ENCODE measurements at places on chromosomes 3 and 15.

DNA sequence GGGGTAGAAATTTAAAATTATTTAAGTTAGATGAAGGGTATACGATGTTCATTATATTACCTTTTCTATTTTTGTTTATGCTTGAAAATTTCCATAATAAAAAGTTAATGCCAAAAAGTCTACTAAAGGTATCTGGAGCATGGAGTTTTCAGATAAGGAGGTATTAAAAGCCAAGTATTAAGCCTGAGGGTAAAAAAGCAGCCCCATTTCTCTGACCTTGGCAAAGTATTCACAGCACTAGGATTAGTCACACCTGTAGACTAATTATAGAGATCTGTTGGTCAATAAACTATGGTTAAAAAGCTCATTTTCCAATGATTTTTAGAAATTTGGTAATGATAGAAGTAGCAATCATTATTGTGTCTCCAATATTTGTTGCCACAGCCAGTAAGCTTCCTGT, 23.1 kb downstream of the XRN1 start:
- no peak for DNase-seq

- DNase-seq = no peak
These were observed 53.4 kb downstream of the SIDT1 start for GRCh38 chr3:113585720-113586119.

- peak; percentile 17 for DNase-seq
These were observed at the start of gene SLCO3A1 for GRCh38 chr15:91853511-91853947. SLCO3A1 (plus strand) TSS chr15:91853708.

DNA sequence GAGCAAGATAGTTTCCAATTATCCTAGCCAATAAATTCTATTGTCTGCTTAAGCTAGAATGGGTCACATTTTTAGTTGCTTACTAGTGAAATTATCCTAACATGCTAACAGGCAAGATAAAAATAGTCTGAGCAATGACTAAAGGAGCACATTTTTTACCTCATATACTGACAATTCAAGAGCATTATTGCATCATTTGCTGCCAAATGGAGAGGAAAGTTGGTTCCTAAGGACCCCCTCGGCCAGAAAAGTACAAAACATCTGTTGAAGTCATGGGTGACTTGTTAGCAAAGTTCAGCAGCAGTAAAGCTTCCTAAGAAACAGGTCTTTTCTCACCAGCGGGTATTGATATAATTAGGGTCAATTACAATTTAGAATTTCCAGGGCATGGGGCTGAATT, 1001.0 kb downstream of the FHIT start:
- no peak for DNase-seq

DNA sequence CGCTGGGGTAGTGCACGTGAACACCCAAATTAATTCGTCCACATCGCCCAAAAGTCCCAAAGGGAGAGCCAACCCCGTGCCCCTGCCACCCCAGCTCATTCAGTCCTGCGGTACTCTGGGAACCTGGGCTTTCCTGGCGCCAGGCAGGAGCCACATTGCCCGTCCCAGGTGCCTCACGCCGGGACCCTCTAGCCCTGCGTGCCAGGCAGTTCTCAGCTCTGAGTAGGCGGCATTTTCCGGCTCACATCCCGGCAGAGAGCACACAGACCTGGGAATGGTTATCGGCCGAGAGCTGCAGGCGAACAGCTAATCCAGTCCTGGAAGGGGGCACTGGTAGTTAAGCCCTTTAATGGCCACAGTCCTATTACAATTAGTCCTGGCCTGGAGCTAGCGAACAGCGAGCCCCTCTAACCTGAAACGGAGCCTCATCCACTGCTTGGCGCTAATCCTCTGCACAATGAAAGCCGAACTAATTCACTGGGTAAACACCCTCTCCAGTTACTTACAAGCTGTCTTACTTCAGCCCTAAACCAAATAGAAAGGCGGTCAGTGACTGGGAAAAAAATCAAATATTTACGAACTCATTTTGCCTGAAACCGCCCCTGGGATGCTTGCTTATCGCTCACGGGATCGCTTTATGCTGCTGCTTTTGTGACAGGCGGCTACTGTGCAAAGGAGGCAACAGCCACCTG, 254.6 kb upstream of the SOX14 start:
- no peak for DNase-seq

DNA sequence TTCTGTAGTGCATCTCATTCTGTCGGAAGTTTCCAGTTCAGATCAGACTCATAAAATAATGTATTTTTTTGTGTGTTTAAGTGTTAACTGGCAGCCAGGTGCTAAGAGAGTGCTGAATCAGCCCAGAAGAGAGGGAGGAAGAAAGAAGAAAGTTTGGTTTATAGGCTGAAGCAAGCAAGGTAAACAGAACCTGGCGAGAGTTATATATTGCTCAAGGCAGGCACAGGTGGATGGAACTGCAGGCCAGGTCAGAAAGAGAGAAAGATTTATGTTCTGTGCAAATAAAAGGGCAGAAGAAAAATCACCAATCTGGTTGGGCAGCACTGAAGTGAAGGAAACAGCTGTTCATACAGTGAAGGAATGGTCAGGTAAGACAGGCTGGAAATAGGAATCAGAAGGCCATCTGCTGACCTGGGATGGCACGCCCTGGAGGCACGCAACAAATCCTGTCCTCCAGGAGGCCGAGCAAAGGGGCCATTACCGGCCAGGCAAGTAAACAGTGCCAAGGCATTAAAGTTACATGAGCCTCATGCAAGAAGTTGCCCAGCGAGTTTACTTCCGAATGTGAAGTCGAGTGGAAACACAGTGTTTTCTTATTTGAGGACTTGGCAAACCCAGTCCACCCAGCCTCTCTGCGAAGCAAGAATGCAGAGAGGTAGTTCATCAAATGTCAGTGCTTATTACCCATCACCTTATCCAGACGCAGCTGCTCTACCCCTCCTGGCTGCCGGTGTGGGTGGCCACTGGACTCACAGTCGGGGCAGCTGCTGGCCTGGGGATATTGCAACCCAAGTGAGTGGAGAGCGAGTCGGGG, 309.8 kb downstream of the VPS13C start:
- DNase-seq = no peak

GRCh38 chr3:78101384-78101783, 1061.5 kb downstream of the ROBO2 start:
- no peak for DNase-seq

- peak; percentile 19 for DNase-seq
These were observed 16.8 kb upstream of the CRBN start for GRCh38 chr3:3196148-3196861.

GRCh38 chr3:178392511-178392926, 143.7 kb upstream of the KCNMB2 start:
- peak; percentile 51 for DNase-seq

GRCh38 chr3:141231952-141232823, 563 bp downstream of the PXYLP1 start:
- no peak for DNase-seq

- no peak for DNase-seq
These were observed 31.6 kb upstream of the SEMA3F start for GRCh38 chr3:50123394-50124051.

DNA sequence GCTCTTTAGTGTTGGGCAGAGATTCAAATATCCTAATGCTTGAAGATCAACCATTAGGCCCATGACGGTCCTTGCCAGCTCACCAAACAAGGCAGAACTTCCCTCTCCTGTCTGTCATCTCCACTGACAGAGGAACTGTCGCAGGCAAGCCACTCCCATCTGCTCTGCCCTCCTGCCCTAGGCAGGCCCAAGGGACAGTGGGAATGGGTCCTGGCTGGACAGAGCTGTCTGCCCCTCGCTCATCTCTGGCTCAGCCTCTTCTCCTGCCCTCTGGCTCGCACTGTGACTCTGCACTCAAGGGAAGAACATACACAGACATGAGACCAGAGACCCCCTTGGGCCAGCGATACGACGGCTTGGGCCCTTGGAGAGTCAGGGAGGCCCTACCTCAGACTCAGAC, 7.6 kb upstream of the MUSTN1 start:
- DNase-seq = no peak

DNA sequence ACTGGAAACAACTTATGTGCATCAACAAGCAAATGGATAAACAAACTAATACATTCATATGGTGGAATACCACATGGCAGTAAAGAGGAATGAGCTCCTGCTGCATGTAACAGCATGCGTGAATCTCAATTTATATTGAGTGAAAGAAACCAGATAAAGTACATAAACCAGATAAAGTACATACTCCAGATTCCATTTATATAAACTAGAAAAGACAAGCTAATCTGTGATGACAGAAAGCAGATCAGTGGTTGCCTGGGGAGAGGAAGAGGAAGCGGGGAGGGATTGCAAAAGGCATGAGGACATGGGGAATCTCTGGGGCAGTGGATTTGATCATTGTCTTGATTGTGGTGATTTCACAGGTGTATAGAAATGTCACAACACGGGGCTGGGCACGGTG, 34.2 kb downstream of the LIMD1 start:
- DNase-seq = no peak

GRCh38 chr15:49435174-49435573, 12.1 kb downstream of the FGF7 start:
- no peak for DNase-seq

GRCh38 chr3:34782871-34783270, 856.5 kb upstream of the ARPP21 start:
- no peak for DNase-seq

GRCh38 chr3:4826237-4827100, 152.8 kb upstream of the BHLHE40 start:
- peak; percentile 52 for DNase-seq

- no peak for DNase-seq
These were observed 40.2 kb downstream of the IDH2 start for GRCh38 chr15:90062023-90062442.

- DNase-seq = no peak
These were observed 48.7 kb upstream of the HACD2 start for GRCh38 chr3:123633530-123633929.

GRCh38 chr3:119631516-119631915, 28.9 kb downstream of the POPDC2 start:
- no peak for DNase-seq

- DNase-seq = no peak
These were observed 377.1 kb downstream of the VPS13C start for GRCh38 chr15:61682891-61683735.

DNA sequence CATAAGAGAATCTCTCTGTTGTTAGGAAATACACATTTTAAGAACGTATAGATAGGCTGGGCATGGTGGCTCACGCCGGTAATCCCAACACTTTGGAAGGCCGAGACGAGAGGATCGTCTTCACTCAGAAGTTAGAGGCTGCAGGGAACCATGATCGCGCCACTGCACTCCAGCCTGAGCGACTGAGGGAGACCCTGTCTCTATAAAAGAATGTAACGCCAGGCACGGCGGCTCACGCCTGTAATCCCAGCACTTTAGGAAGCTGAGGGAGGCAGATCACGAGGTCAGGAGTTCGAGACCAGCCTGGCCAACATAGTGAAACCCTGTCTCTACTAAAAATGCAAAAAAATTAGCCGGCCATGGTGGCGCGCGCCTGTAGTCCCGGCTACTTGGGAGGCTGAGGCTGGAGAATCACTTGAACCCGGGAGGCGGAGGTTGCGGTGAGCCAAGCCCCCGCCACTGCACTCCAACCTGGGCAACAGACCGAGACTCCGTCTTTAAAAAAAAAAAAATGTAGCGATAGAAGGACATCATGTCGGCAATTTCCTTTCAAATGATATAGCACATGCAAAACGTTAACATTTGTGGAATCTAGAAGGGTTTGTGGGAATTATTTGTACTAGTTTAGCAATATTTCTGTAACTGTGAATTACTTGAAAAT, 730 bp upstream of the RPL14 start:
- no peak for DNase-seq

DNA sequence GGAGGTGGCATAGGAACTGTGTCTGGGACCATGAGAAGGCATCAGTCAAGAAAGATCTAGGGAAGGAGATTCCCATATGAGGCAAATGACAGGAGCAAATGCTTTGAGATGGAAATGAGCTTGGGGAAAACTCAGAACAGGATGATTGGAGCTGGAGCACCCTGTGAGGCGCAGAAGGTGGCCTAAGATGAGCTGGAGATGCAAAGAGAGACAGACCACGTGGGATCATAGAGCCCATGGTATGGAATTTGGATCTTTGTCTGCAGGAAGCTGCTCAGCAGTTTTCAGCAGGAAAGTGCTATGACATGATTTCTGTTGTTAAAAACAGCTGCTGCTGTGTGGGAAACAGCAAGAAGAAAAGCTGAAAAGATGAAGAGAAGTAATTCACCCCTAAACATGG, 310.6 kb downstream of the MAGI1 start:
- no peak for DNase-seq

- no peak for DNase-seq
These were observed 30.8 kb downstream of the LRRC28 start for GRCh38 chr15:99282121-99282520.

DNA sequence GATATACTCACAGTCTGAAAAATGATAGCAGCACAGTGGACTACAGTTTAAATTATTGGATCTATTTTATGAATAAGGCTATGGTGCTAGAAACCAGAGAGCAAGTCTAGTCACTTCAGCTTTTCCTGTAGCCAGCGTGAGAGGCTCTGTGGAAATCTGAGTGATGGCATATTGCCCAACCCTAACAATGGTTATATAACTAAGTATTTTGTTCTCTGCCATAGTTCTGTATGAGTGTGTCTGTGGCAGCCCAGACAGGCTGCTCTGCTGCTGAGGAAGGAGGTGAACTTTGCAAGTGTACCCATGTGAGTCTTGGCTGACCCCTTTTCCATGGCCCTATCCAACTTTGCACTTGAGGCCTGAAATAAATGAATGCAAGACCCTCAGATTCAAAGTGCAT, 105.7 kb downstream of the LRTM1 start:
- no peak for DNase-seq

GRCh38 chr15:35289024-35289617, 204.0 kb upstream of the NANOGP8 start:
- DNase-seq = peak; percentile 78

DNA sequence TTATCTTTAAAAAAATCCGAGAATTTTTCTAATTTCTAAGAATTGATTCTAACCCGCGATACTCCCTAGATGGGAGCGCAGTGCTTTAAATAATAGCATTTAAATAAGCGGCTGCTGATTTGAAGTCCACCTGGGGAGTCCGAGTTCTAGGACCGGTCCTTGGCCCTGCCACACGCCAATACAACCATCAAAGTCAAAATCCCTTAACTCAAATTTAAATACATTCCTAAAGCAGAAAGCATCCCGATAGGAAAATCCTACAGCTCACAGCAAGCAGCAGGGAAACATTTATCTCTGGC, 508 bp upstream of the ECT2 start:
- no peak for DNase-seq

GRCh38 chr3:34568766-34569165, 770.3 kb downstream of the PDCD6IP start:
- DNase-seq = no peak

DNA sequence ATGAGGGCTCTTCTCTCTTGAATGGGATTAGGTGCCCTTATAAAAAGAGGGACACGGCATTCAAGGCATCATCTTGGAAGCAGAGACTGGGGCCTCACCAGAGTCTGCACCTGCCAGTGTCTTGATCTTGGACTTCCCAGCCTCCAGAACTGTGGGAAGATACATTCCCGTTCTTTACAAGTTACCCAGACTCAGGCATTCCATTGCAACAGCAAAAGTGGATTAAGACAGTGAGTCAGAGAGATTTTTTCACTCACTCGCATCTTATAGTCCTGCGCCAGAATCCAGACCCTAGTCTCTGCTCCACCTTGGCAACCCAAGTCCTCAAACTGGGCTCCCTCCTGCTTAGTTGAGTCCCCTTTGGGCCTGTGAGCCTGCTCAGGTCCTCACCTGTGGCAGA, 2.7 kb downstream of the LCTL start:
- DNase-seq = no peak
